ENCODE measurements at places on chromosomes 16 and 17.

- DNase-seq = no peak
These were observed 30.4 kb downstream of the KDM8 start for GRCh38 chr16:27233731-27234130.

- peak; percentile 58 for DNase-seq
These were observed 38.6 kb upstream of the SLFN13 start for GRCh38 chr17:35486920-35487732.

- DNase-seq = no peak
These were observed 11.6 kb downstream of the CDH3 start for GRCh38 chr16:68656751-68657150.

GRCh38 chr16:81933361-81933760 lies 77.9 kb downstream of the SDR42E1 start:
- DNase-seq = no peak

- DNase-seq = no peak
These were observed 24.7 kb upstream of the KLHDC4 start for GRCh38 chr16:87790292-87791100.

DNA sequence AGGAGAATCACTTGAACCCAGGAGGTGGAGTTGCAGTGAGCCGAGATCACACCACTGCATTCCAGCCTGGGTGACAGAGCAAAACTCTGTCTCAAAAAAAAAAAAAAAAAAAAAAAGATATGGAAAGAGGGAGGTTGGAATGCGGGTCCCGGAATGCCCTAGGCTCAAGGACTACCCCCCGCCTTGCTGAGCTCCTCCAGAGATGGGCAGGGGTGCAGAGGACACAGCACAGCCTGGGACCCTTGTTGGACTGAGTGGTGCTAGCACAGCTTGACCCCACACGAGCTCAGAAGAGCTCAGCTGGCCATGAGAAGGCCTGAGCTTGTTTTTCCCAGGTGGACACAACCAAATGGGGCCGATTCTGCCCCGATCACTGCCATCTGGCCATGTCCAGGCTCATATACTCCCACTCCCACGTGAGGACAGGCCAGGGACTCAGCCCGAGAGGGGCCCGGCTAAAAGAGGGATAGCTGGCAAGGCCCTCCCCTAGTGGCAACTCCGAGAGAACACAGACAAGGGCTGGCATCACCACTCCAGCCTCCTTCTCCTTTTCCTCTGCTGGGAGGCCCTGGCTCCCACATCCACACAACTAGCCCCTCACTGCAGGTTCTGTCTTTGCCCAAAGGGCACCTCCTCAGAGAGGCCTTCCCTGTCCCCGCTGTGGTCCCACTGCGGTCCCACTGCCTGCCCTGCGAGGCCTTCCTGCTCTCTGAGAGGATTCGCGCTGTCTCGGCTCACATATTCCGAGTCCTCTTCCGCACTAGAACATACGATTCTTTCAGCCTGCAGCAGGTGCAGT lies 11.0 kb downstream of the SGCA start:
- no peak for DNase-seq

DNA sequence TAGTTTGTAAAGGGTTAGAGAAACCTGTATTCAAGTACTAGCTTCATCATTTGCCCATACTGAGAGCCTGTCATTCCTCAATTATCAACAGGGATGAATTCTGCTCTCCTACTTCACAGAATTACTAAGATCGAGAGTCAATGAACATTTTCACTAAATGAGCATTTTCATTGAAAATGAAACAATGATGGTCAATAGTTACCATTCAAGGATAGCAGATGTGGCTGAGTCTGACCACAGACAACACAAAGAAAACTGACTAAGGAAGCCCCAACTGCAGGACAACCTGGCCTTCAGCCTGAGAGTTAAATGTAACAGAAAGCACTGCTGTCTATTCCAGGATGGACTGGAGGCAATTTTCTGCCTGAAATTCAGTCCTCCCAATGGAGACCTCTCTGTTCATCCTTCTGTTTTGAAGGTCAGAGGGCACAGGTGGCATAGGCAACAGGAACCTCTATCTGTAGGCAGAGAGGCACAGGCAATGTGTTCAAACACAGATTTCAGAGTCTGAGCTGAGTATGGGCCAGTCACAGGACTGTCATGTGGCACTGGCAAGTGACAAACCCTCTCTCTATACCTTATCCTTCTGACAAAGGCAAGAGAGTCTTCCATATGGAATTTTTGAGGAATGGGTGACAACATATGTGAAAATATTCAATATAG lies 19.5 kb downstream of the TRAF4 start:
- DNase-seq = no peak

DNA sequence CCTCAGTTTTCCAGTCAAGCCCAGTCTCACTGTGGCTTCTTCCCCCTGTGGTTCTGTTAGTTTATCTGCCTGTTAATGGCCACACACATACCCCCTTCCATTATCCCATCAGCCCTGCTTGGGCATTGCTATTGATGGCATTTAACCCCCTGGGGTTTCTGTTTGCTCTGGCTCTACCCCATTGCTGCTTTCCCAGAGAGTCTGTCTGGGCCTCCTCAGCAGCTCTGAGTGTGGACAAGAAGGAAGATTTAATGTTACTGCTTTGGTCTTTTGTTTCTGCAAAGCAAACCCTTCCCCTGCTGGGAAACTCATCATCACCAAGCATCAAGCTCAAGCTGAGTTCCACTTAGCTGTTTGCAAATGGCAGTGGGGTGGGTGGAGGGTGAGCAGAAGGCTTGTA lies 162.7 kb downstream of the CCT6B start:
- no peak for DNase-seq

GRCh38 chr17:65515959-65516948 lies 45.2 kb downstream of the AXIN2 start:
- DNase-seq = no peak

DNA sequence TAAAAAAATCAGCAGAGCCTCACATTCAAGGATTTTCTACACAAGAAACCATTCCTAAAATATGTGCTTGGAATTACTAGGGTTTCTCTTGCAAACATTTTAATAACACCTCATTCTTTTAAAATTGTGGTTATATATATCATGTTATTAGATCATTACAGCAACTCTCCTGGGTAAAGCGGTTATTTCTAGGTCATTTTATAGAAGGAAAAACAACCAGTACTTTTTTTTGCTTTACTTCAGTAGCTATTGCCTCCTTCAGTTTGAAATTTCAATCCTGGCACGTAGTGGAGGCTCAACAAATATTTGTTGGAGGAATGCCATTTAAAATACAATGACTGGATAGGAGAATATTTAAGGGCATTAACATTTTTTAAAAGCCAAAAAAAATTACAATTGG lies 220.6 kb downstream of the CDRT15L2 start:
- DNase-seq = no peak

GRCh38 chr17:58066401-58066800 lies 16.8 kb upstream of the DYNLL2 start:
- DNase-seq = no peak

GRCh38 chr16:4389051-4389955 lies 17.7 kb downstream of the VASN start:
- DNase-seq = no peak

- peak; percentile 42 for DNase-seq
These were observed 10.2 kb upstream of the NFATC3 start for GRCh38 chr16:68074850-68075555.

DNA sequence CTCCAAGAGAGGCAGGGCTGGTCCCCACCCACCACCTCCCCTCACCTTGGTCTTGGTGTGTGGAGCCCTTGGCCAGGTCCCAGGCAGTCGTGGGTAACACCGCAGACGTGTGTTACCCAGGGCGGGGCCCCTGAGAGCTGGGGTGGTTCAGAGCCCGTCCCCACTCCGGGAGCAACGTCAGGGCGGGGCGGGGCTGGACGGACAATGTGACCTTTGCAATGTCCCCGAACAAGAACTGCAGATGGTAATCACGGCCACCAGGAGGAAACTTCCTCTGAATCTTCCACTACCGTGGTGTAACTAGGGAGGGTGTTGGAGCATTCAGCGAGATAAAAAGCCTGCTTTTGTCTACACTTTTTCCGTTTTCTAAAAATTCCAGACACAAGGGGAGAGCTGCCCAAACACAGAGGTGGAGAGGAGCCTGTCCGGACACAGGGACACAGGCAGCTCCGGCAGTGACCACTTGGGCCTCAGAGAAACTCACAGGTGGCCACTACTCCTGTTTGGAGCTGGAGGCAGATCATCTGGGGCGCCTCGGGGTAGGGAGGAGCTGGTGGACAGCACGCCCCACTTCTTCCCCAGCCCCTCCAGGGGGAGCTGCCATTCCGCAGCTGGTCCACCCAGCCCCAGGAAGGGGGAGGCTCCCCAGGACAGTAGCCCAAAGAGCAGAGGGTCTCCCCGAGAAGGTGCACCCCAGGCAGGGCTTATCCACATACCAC lies 14.2 kb upstream of the SLC38A10 start:
- DNase-seq = no peak

DNA sequence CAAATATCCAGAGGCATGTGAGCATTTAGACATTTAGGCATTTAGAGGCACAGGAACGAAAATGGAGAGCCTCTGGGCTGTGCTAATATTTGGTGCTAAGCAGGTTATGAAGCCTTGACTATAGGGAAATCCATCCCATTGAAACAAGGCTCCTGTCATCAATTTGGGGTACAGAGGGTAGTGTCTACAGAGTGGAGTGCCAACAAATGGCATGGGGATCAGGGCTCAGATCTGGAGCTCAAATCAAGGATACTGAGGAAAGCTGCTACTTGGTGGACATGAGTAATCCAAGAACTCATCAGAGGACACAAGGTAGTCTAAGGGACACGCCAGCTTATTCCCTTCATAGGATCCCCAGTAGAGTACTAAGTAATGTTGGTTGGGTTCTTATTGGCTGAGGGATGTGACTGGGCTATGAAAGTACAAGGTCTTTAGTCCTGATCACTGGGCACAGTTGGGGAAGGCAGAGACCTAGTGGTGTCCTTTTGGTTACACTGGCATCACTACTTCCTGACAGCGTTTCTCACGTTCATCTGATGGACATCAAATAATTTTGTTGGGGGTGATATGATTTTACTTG lies 5.2 kb downstream of the KRT10 start:
- DNase-seq = no peak

- DNase-seq = no peak
These were observed 11.3 kb downstream of the NOG start for GRCh38 chr17:56604691-56605290.

DNA sequence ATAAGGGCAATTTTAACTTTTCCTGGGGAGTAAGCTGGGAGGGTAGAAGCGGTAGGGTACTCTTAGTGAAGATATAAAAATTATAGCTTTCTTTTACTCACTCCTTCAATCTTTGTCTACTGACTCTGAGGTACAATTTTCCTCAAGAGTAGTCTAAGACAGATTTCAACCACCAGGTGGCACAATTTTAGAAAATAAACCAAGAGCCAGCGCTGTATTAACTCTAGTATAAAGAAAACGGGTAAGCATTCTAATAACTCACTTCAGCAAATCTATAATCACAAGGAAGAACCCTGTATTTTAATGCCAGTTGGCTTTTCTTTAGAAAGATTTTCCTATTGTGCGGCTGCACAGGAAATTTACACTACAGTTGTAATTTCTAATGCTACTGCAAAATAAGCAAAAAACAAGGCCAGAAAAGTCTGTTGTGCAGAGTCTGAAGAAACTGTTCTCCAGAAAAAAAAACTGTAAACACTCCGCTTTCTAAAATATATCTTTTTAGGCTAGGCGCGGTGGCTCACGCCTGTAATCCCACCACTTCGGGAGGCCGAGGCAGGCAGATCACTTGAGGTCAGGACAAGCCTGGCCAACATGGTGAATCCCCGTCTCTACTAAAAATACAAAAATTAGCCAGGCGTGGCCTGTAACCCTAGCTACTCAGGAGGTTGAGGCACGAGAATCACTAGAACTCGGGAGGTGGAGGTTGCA lies 1.9 kb downstream of the CMC2 start:
- no peak for DNase-seq

- DNase-seq = peak; percentile 25
These were observed 169.9 kb upstream of the MAF start for GRCh38 chr16:79770244-79771064.

DNA sequence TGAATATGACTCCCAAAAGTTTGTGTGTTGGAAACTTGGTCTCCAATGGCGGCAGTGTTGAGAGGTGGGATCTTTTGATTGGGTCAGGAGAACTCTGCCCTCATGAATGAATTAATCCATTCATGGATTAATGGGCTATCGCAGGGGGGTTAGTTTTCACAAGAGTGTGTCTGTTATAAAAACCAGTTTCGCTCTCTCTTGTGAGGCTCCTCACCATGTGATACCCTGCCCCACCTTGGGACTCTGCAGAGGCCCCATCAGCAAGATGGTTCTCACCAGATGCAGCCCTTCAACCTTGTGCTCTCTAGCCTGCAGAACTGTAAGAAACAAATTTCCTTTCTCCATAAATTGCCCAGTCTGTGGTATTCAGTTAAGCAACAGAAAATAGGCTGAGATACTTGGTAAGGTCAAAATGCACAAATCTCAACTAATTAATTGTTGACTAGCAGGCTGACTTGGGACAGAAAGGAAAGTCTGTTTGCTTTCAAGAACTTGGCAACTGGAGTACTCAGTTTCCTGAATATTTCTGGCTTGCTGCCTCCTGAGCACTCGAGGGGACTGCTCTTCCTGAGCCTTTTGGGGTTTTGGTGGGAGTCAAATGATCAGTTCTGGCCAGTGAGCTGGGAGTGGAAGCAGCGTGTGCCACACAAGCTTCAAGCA lies 13.8 kb upstream of the CCL17 start:
- no peak for DNase-seq

GRCh38 chr17:9845306-9845705 lies 19.6 kb downstream of the GLP2R start:
- no peak for DNase-seq

DNA sequence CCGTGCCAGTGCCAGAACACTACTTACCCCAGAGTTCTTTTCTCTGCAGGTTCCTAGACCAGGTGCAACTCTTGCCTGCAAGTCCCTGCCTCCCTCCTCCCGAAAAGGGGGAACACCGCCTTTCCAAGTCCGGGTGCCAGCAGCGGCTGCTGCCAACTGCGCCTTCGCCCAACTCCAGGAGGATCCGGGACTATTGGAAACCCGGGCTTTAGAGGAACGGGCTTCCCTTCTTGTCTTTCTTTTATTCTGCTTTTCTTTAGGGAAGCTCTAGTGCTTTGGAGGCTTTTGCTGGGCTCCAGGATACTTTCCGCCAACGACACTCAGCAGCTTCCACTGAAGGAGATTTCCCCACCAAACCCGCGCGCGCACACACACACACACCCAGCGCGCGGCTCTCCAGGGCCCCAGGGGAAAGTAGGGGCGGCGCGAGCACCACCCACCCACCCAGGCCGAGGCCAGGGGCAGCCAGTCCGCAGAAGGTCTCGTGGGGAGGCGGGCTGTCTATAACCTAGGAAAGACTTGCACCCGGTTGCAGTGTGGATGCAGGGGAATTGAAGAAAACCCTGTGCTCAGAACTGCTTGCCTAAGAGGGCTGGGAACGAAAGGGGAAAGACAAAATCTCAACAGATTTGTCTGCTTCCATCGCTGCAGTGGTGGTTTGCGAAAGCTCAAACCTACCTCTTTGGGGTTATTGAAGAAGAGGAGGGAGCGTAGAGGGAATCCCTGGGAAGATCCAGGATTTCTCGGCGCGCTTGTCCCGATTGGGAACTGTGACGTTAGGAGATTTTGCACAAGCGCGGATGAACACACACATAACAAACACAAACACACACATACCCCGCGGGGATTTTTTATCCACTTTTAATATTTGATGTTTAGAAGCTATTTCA lies 977 bp upstream of the CA10 start:
- no peak for DNase-seq

Data from activated T-cell treated with anti-CD3 and anti-CD28 coated beads for 1 hour (primary cell).